ENCODE measurements at places on chromosomes 16 and 17.
A peak's percentile ranks its signal among the peaks of the same experiment; 100 is the strongest.

DNA sequence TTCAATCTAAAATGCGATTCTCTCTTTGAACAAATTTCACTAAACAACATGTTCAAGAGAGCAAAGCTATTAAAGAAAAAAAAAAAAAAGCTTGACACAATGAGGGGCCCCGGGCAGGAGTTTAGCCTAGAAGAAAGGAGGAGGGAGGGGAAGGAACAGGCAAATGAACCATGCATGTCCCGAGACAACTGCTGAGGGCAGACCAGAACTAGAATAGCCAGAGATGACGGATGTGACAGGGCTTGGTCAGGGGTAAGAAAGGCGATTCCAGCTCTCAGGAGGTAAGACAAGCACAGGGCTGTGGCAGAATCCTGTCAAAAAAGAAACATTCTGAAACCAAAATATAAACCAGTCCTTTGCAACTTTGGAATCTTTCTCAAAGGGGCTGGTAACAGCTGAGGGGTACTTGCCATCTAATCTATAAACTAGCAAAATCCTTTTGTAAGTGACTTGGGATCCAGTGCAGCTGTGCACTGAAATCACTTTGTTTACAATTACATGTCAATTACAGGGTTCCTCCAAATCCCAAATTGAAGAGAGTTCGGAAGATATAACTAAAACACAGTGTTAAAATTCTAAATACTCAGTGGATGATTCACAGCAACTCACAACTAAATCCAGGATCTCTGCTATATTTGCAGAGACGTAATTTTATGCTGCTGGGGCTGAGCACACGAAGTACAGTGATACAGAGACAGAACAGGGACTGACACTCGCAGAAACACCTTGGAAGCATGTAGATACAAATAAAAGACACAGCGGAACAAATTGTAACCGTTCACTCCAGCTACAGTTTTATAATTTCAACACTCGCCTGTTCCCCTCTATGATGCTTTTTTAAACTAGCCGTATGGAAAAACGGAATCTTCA is 567.4 kb upstream of the ZFHX3 start:
- DNase-seq, result no peak

DNA sequence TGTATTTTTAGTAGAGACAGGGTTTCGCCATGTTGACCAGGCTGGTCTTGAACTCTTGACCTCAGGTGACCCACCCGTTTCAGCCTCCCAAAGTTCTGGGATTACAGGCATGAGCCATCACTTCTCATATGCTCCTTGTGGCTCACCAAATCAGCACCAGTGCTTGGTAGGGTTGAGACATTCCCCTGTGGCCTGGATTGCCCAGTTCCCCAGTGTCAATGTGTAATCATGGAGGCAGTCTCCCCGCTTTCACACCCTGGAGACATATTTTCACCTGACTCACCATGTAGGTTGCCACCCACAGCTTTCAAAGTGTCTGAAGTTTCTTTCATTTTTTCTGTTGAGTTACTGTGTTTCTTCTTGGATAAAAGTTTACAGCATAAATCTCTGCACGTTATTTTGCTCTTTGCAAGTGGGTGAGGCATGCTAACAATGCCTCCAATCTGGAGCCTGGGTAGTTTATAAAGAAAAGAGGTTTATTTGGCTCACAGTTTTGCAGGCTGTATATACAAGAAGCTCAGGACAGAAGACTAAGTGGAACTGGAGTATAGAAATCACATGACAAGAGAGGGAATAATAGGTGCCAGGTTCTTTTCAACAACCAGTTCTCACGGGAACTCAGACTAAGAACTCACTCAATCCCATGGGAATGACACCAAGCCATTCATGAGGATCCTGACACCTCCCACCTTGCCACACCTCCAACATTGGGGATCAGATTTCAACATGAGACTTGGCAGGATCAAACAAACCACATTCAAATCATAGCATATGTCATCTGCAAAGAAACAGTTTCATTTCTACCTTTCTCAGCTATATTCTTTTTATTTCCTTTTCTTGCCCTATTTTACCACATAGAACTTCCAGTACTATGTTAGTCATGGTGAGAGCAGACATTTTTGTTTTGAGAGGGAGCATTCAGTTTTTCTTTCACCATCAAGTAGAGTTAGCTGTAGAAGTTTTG is 113.2 kb downstream of the PHKB start:
- DNase-seq, result no peak

- no peak for DNase-seq
Measured at GRCh38 chr17:72258711-72259110, 137.9 kb downstream of the SOX9 start.

- DNase-seq, result no peak
Measured at GRCh38 chr16:6749698-6750097, 582.9 kb upstream of the RBFOX1 start.

- DNase-seq, result no peak
Measured at GRCh38 chr17:18236494-18236893, 11.1 kb downstream of the LLGL1 start.

- peak; percentile 49 for DNase-seq
Measured at GRCh38 chr17:75845058-75845711, 981 bp upstream of the UNC13D start.

DNA sequence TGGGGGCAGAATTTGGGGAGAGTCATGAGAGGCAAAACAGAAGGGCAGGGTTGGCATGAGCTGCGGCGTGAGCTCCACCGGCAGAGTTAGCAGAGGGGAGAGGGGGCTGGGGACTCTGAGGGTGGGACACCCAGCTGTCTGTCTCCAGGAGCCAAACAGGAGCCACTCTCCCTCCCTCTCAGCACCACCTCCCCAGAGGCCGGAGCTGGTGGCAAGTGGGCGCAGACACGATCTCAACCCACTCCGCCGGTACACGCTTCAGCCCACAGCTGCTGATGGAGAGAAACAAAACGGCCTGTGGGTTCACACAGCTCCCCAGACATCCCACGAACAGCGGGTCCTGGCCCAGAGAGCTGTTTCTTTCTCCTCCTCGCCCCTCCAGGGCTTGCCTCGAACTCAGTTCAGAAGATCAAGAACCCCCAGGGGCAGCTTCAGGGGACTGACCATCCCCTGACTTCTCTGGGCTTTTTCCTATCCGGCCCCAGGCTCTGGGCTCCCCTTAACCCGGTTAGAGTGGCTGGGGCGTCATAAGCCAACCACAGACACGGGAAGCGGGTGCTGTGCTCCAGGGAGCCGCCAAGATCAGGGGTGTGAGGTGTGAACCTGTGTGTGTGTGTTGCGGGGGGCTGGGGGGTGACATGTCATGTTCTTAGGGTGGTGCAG is 7.6 kb downstream of the RHBDF2 start:
- DNase-seq, result no peak

- DNase-seq, result no peak
Measured at GRCh38 chr17:65220732-65221131, 83.6 kb downstream of the RGS9 start.

DNA sequence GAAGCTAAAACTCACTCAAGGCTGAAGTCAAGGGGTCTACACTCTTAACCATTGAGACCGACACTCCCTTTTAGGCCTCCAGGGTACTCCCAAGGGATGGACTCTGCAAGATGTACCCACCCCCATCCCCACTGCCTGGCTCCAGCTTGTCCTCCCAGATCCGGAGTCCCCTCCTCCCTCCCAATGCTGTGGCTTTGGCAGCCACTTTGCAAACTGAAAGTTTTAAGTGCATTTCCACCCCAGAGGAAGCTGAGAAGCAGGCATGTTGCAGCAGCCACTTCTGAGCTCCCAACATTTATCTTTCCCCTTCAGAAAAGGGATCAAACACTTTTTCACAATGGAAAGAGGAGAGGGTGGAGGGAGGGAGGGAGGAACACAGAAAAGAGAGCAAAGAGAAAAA is 115.2 kb downstream of the COPRS start:
- DNase-seq, result no peak

DNA sequence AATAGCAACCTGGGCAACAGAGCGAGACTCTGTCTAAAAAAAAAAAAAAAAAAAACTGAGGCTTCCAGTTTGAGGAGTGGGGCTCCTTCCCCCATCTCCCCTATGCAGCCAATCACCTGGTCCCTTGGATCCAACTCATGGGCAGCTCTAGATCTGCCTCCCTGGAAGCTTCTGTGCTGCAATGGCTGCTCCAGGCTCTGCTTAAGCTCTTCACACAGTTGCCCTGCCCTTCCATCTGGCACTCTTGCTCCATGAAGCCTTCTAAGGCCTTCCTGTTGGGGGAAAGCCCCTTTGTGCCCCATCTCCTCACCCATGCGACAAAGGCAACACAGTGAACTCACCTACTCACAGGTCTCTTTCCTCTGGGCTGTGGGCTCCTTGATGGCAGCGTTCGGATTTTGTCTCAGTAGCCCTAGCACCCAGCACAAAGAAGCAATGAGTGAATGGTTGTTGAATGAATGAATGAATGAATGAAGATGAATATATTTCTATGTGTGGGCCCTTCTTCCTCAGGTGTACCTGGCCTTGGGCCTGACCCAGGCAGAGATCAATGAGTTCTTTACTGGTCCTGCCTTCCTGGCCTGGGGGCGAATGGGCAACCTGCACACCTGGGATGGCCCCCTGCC is 1.9 kb downstream of the NAGLU start:
- no peak for DNase-seq

GRCh38 chr17:67496286-67496685 is 119.2 kb downstream of the PITPNC1 start:
- no peak for DNase-seq

- DNase-seq, result no peak
Measured at GRCh38 chr17:71850812-71851211, 270.0 kb upstream of the SOX9 start.

DNA sequence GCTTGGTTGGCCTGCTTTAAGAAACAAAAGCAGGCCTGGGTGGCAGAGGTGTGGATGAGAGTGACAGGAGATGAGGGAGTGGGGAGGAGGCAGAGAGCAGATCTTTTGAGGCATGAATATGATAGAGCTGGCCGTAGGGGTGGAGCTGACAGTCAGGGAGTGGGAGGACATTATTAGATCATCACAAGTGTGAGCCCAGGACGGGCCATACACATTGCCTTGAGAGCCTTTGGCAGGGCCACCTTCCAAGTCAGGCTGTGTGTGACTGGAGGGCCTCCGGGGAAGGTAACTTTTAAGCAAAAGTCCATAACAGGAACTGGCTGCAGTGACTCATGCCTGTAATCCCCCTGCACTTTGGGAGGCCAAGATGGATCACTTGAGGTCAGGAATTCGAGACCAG is 26.3 kb downstream of the GINS3 start:
- no peak for DNase-seq

GRCh38 chr17:64165347-64165746 is 35.4 kb upstream of the ERN1 start:
- DNase-seq, result no peak

DNA sequence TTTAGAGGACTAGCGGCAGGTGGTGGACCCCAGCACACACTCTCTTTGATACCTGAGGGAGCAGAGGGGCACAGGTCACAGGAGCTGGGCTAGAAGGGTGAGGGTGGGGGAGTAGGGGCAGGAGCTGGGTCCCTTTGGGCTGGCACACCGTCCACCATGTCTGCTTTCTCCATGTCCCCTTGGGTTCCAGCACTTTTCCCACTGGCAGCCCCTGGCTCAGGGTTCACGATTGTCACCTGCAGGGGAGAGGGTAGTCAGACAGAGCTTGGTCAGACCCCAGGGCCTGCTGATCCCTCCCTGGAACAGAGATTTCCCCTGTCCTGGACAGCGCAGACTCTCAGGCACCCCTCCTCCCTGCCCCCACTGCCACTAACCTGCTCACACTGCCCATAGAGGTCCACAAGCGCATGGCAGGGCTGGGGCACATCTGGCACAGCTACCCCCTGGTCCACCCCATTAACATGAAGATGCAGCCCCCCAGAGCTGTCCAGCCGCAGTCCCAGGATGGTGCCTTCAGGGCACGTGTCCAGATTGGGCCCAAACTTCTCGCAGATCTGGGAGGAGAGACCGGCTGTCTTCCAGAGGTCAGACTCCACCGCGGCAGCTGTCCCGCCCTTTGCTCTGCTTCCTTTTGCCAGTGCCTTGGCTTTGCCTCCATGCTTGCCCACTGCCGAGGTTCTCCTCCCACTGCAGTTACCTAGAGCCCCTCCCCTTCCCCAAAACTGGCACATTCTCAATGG is 3.1 kb upstream of the GPS2 start:
- DNase-seq, result no peak

- DNase-seq, result no peak
Measured at GRCh38 chr17:40577611-40578065, 12.4 kb upstream of the CCR7 start.

DNA sequence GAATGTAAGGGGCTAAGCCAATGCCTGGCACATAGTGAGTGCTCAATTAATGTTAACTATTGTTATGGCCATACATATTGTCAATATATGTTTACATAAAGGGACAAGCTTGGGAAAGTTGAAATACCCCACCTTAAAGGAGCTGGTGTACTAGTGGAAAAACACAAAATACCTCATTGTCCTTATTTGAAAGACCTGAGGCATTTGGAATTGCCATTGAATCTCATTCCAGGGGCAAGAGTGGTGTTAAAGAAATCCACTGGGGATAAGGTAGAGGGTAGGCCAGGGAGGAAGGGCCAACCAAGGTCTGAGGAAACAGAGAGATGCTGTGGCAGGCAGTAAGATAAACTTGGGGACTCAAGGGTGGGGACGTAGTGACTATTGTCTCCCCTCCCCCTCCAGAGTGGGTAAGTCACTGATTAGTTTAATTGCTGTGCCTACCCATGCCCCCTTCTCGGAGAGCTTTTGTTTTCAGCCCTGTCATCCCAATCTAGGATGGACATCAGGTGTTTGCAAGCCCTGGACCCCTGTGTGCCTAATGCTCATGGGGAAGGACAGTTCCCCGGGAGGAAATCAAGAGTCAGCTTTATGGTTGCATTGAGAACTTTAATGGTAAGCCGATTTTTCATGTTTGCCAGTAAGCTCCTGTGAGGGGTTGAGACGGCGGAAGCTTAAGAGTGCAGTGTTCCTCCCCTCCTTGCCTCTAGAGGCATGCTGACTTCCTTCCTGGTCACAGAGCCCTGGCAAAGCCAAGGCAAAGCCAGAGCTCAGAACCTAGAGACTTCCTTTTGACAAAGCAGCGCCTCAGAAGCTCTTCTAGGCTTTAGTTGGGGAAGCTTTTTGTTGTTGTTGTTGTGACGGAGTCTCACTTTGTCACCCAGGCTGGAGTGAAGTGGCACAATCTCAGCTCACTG is 2.5 kb upstream of the HEATR9 start:
- DNase-seq, result no peak

GRCh38 chr17:50316016-50316587 is 29.8 kb upstream of the XYLT2 start:
- DNase-seq, result no peak

DNA sequence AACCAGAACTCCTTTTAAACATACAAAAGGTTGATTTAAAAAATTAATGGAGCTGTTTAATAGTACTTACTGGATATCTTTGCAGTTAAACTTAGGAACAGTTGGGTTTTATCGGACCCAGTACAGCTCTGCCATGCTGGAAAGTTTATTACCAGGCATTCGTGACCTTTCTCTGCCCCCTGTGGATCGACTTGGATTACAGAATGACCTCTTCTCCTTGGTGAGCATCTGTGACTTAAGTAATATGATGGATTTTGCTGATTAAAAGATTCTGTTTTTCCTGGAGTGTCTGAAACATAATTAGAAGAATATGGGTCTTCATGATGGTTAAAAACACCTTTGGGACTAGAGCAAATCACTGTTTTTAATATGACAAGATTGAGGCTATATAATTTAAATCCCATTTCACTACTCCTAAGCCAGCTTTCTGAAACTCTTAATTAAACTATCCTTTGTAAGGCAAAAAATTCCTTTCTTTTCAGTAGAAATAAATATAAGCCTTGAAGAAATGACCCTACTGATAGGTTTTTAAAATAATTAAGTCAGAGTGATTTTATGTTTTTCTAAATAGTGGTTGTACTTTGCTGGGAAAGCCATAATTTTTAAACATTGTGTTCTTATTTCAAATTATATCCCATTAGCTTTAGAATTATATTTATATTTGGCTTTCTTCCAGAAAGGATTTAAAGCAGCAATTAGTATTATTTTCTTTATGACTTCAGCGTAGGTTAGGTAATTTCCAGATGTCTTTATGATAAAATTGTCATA is 45.7 kb upstream of the KPNB1 start:
- DNase-seq, result no peak

Data from activated T-cell treated with anti-CD3 and anti-CD28 coated beads, Interleukin-2, amount 50 U/mL, for 4 hours (primary cell).